Stimulated activated CD8-positive, alpha-beta memory T cell treated with anti-CD3 and anti-CD28 coated beads, Interleukin-7, amount 100 ng/mL, for 24 hours (primary cell): ENCODE measurements at places on chromosomes 6 and 20.

DNA sequence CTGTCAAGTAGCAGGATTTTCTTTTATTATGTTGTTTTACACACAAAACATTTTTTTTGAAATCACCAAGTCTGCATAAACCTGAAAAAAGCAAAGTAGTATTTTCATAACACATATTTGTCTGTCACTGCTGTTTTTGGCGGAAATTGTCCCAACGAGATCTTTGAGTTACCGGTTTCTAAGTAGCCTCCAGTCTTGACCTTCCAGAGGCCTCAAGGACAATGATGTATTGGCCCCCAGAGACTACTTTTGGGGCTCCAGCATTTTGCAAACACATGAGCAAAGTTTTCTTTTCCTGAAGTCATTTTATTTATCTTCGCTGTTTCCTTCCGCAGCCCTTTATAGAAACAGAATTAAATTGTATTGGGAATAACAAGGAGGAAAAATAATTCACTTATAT is 862.6 kb downstream of the KIF16B start:
- no peak for DNase-seq

- DNase-seq: no peak
These were observed 12.2 kb upstream of the TRPC4AP start for GRCh38 chr20:35104685-35105295.

DNA sequence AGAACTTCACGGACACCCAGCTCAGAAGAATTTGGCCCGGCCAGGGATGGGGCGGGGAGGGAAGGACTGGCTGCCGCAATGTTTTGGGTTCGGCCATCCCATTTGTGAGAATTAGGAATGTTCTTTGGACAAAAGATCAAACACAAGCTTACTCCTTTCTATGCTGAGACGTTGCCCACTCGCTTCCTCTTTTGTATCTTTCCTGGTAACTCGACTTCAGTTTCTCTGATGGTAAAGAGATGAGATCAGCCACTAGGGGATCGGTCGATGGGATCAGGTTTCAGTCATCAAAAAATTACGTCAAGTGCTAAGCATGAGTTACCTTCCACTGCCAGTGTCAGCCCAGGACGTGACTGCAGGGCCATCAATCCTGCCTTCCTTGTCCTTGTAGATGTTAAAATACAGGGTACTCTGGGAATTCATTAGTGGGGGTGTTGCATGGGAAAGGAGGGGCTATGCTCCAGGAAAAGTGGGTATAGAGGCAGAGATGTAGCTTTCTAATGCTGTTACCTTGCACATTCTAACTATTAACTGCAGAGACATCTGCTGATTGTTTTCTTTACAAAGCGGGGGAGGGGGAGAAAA is 190.2 kb downstream of the TSHZ2 start:
- no peak for DNase-seq

- no peak for DNase-seq
These were observed 9.2 kb downstream of the USP49 start for GRCh38 chr6:41885930-41886329.

GRCh38 chr6:88368071-88368787 is 202.1 kb upstream of the CNR1 start:
- no peak for DNase-seq

DNA sequence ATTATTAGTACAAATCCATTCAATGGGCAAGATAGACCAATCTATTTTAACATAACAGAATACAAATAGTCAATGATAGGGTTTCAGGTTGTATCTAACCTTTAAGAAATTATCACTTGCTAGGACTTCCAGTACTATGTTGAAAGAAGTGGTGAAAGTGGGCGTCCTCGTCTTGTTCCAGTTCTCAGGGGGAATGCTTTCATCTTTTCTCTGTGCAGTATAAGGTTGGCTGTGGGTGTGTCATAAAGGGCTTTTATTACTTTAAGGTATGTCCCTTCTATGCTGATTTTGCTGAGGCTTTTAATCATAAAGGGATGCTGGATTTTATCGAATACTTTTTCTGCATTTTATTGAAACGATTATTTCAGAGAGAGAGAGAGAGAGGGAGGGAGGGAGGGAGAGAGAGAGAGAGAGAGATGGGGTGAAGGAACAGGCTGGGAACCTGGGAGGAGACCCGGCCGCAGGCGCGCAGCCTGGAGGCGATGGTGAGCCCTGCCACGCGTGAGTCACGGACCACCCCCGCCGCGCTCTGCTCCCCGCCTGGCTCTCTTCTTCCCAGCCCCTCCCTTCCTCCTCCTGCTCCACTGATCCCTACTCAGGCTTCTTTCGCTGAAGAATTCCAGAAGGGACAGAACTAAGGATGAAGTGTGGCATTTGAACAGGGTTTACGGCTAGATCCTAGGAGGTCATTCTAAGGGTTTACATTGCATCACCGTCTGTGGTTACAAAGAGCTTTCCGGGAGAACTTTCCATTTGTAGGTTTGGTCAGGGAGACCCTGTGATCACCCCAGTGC is 45.5 kb upstream of the HLA-E start:
- DNase-seq: no peak

- DNase-seq: no peak
These were observed 86.5 kb upstream of the CENPW start for GRCh38 chr6:126253431-126253830.

GRCh38 chr6:131136021-131136786 is 937 bp downstream of the AKAP7 start:
- DNase-seq: no peak

DNA sequence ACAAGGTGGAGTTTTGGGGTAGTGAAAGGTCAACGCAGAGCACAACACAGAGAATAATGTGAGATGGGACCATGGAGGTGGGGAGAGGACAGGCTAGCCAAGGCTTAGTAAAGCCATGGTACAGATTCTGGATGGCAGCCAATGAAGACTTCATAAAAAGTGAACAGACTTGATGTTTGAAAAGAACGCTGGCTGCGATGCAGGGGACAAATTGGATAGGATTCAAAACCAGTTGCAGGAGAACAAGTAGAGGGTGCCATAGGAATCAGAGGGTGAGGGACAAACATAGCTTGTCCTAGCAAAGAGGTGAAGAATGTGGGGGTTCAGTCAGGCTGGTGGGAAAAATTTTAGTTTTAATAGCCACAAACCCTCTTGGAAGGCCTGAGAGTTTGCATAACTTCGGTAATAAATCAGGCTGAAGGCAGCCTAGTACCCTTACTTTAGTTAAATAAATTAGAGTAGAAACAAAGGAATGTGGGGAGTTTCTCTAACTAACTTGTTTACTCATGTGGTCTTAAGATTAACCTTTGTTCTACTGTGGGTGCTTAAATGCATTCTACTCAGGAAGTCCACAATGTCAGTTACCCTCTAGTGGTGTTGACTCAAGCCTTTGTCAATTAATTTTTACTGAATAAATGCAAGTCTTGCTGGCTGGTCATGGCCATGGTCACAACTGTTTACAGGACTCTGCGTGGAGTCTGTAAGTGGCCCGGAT is 216.4 kb downstream of the C6orf118 start:
- DNase-seq: no peak

DNA sequence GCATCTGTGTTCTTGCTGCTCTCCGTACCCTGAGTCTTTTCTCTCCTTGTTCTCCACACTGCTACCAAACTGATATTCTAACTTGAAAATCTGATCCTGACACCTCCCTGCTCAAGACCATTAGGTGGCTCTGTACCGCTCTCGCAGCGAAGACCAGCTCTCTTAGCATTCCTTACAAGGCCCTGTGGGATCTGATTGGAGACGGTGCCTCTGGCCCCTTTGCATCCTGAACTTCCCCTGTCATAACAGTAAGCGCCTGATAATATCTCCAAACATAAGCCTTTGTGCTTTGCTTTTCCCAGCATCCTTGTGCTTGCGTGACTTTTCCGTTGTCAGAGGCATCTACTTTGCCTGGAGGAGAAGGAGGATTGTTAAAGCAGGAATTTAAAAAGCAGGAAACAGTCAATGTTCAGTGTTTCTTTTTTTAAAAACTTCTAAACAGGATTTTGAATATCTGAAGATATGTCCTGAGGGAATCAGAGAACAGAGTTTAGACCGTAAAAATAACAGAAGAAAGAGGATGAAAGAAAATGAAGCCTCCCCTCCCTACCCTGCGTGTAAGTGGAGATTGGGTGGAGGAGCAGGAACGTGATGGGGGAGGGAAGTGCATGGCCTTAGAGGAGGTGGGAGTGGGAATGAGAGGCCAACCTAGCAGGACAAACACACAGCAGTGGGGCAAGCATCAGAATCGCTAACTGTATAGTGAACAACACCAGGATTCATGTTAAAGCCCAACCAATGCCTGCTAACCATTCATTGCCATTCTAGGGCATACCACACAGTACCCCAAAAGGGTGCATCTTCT is 89.2 kb upstream of the STMND1 start:
- DNase-seq: no peak
